ENCODE measurements at places on chromosomes 5 and 9. TPM values are rescaled to one million over a fixed set of nuclear protein-coding genes. Genes with fewer than 3 reads are reported as not detected.

PCDHGA7 gene
- total RNA-seq, result not detected

MCIDAS gene
- not detected for total RNA-seq

DNA sequence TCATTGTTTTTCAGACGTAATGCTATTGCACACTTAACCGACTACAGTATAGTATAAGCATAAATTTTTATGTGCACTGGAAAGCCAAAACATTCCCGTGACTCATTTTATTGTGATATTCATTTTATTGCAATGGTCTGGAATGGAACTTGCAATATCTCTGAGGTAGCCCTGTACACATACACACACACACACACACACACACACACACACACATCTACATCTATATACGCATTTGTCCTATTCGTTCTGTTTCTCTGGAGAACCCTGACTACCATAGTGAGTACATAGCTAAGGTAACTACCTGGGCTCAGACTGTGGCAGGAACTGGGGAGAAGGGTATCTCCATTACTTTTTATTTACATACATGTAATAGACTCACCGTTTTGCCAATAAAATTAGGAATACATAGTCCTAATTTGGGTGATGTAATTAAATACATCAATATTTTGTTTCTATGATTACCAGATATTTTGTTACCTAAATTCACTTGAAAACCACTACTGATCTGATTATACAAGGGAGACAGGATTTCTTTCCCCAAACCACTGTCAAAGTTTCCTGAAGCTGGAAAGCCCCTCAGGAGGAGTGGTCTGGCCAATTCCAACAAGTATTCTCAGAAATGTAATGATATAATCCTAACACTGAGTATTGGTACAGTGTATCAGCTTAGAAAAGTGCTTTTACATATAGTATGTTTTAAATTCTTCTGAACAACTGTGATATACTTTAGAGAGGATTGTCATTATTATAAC is 74.0 kb upstream of the PLPP1 start:
- no peaks in the 10 kb centered on the region for H3K4me1 ChIP-seq
- no peaks in the 10 kb centered on the region for H3K27me3 ChIP-seq
- H3K4me3 ChIP-seq, result no peak overlapping the region
- no peak for DNase-seq
- H3K36me3 ChIP-seq, result no peaks in the 10 kb centered on the region
- no peak overlapping the region for H3K27ac ChIP-seq

DNA sequence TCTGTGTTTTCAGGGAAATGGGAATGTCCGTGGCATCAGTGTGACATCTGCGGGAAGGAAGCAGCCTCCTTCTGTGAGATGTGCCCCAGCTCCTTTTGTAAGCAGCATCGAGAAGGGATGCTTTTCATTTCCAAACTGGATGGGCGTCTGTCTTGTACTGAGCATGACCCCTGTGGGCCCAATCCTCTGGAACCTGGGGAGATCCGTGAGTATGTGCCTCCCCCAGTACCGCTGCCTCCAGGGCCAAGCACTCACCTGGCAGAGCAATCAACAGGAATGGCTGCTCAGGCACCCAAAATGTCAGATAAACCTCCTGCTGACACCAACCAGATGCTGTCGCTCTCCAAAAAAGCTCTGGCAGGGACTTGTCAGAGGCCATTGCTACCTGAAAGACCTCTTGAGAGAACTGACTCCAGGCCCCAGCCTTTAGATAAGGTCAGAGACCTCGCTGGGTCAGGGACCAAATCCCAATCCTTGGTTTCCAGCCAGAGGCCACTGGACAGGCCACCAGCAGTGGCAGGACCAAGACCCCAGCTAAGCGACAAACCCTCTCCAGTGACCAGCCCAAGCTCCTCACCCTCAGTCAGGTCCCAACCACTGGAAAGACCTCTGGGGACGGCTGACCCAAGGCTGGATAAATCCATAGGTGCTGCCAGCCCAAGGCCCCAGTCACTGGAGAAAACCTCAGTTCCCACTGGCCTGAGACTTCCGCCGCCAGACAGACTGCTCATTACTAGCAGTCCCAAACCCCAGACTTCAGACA is 9.5 kb downstream of the RAB24 start:
- H3K4me3 ChIP-seq, result no peak overlapping the region
- peaks cover 62% of the 10 kb centered on the region for H3K36me3 ChIP-seq
- DNase-seq, result no peak
- H3K27me3 ChIP-seq, result no peaks in the 10 kb centered on the region

DNA sequence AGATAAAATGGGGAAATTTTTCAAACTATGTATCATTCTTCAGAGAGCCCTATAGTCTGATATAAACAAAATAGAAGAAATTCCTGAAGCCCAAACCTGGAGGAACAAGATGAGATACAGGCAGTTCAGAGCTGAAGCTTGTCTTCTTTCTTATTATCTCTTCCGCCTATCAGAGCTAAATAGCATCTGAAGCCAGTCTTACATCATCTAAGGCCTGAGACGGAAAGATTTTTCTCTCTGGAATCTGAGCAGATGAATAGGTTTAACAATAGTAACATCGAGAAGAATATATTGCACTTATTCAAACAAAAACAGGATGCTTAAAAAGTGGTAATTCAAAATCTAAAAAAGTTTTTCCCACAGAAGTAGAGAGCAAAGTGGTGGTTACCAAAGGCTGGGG is 59.8 kb downstream of the LPAR1 start:
- no peaks in the 10 kb centered on the region for H3K36me3 ChIP-seq
- H3K27me3 ChIP-seq, result no peaks in the 10 kb centered on the region
- H3K27ac ChIP-seq, result no peak overlapping the region
- DNase-seq, result no peak
- H3K4me1 ChIP-seq, result no peaks in the 10 kb centered on the region

DNA sequence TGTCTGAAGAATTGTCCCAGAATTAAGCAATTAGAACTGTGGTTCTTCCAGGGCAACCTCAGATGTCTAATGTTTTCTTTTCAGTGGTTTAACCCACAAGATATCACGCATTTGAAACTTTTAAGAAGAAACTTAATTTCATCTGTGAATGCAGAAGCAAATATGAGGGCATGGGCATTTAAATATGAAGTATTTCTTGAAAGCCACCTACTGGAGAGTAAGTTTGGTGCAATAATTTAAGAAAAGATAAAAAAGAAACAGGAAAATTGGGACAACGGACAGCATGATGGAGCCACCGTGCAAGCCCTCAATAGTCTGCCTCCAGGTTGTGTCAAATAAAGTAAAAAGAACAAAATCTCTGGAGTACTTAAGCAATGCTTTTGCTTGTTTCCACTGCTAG is 1.2 kb upstream of the CAPSL start:
- no peaks in the 10 kb centered on the region for H3K36me3 ChIP-seq
- no peaks in the 10 kb centered on the region for H3K4me1 ChIP-seq
- DNase-seq, result no peak
- H3K27ac ChIP-seq, result no peak overlapping the region
- H3K27me3 ChIP-seq, result no peaks in the 10 kb centered on the region
- H3K4me3 ChIP-seq, result no peak overlapping the region

DOCK8 gene
- 123 TPM for total RNA-seq

WASHC1 gene
- total RNA-seq, result 11.2 TPM

GRCh38 chr5:91690921-91691320 is 307.8 kb upstream of the ARRDC3 start:
- H3K4me3 ChIP-seq, result no peak overlapping the region
- H3K27me3 ChIP-seq, result no peaks in the 10 kb centered on the region
- DNase-seq, result no peak

Measured in CD4-positive, alpha-beta T cell (primary cell).